ENCODE measurements at places on chromosomes 4 and X.

DNA sequence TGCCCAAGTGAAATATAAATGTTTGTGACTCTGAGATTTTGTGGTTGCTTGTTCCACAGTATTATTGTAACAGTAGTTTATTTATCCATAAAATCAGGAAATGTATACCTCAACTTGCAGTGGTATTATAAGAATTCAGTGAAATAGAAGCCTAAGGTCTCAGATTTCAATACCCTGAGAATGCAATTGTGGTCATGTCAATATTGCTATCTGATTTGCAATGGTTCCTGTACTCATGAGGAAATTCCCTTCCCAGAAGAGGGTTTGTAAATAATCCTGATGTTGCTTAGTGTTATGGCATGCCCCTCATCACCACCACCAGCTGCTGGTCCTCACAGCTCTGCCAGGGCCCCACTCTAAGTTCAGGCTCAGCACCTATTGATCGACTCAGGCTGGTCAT, 67.8 kb downstream of the SLC34A2 start:
- DNase-seq: no peak

- DNase-seq: no peak
These were observed 418.5 kb upstream of the HS3ST1 start for GRCh38 chr4:11847167-11847566.

DNA sequence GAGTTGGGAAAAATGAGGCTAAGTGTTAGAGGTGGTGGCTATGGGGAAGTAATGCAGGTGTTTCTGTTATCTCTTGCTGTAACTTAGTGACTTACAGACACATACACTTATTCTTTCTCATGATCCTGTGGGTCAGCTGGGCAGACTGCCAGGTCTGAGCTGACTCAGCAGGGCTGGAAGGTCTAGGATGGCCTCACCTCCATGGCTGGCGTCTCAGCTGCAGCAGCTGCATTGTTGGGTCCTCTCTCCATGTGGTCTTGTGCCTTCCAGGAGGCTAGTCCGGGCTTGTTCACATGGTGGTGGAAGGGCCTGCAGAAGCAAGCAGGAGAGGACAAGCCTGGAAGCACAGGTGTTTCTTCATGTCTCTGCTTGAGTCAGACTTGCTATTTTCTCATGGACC, 172.7 kb downstream of the NHS start:
- peak; percentile 25 for DNase-seq

DNA sequence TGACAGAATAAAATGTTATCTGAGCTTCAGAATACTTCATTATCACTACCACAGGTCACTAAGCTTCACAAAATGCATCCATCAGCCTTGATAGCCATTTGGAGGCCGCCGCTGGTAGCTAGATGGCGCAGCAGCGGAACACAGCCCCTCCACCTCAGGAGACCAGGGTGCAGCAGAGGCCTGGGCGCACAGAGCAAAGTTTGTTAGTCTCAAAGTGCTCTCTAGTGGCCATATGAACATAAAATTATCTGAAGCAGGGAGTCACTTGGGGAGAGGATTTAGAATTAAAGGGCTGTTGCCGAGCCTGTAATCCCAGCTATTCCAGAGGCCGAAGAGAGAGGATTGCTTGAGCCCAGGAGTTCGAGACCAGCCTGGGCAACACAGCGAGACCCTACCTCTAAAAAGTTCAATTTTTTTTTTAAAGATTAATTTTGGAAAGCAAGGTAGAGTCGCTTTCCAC, 8.1 kb upstream of the DCTD start:
- peak; percentile 59 for DNase-seq

DNA sequence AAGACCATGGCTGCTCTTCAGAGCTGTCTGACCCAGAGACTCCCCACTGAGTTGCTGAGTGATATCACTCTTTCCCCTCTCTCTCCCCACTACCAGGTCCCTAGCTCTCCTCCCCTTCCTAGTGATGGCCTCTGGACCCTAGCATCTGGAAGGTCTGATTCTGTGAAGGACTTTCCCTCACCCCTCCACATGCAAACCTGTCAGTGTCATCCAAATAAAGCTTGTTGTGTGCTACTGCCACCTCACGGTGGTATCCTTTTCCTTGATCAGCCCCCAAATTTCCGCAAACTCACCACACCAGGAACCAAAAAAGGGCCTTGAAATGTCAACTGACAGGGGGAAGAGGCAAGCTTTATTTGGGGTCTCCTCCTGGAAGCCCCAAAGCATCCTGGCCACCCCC, 500.2 kb downstream of the IDS start:
- DNase-seq: no peak

- no peak for DNase-seq
These were observed 513.7 kb downstream of the RPA4 start for GRCh38 chrX:97397371-97397770.

- no peak for DNase-seq
These were observed 23.4 kb downstream of the ZFYVE28 start for GRCh38 chr4:2395038-2395437.

- peak; percentile 41 for DNase-seq
These were observed 126.7 kb upstream of the MBNL3 start for GRCh38 chrX:132615391-132616131.

DNA sequence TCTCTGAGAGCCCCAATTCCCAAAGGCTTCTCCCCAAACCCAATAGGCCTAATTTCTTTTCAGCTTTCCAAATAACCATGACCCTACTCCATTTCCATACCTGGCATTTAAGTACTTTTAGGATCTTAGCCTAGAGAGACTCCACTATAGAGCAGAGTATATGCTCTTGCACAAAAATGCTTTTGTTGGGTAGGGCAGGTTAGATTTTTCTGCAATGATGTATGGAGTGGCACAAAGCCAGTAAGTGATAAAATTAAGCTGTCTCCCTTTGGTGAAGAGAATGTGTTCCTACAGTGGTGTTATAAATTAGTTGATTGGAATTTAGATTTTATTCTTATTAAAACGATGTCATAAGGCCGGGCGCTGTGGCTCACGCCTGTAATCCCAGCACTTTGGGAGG, 124.9 kb downstream of the INPP4B start:
- no peak for DNase-seq

DNA sequence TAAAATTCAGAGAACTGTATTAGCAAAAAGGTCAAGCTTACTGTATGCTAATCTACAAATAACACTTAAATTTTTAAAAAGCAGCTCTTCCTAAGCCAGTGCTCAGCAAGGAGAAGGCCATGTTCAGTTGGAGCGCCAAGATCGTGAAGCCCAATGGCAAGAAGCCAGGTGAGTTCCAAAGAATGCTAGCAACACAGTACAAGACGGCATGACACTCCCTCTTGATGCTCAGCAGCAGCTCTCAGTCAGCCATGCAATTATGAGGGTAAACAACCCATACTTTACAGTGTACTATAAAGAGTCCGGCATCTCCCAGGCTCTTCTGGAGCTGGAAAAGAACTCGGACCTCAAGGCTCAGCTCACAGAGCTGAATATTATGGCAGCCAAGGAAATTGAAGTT, 34.9 kb downstream of the STX18 start:
- DNase-seq: no peak

- no peak for DNase-seq
These were observed 3.0 kb upstream of the CLNK start for GRCh38 chr4:10687526-10687925.

- DNase-seq: no peak
These were observed 18.2 kb downstream of the TMEM255A start for GRCh38 chrX:120293015-120293414.

GRCh38 chr4:11471618-11472017, 42.9 kb upstream of the HS3ST1 start:
- DNase-seq: no peak

- no peak for DNase-seq
These were observed 50.5 kb downstream of the TIGD2 start for GRCh38 chr4:89161841-89162240.

Data from NCI-H748 treated with DMSO at 0.1 percent for 48 hours (cell line).